CD4-positive, alpha-beta T cell treated with Interleukin-15 for 4 hours (primary cell): ENCODE measurements at places on chromosomes 13 and 19.

DNA sequence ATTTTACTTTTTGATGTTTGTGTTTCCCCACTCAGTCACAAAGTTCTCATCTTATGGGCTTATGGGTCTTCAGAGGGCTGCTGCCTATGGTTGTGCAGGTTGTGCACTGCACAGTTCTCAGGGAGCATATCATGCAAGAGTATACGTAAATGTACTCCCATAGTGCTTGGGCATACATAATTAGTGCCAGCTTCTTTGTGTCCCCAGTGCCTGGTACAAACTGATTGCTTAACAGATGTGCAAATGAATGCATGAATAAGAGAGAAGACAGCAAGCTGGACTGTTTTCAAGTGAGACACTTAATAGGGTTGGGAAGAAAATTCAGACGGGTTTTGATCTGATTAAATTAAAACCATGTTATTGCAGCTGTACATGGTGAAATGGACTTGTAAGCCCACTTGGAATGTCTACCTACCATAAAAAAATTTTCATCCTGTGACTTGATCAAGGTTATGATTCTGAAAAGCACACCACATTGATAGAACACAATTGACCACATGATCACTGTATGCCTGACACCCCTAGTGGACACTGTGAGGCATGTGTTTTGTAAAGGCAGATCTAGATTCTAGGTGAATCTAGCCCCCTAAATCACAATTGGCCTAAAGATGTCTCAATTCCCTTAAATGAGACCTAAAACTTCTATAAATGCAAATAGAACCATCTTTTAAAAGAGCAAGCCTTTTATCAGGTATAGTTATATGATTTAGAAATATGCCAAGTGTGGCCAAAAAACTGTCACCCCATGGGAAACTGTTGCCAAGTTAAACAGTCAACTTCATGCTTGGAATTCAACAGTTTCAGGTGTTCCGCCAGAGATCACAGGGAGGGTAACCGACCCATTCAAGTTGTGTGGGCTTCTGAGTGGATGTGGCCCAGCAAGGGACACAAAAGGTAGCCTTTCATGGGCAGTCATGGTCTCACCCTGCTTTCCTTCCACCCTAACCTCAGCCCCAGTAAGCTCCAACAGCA is 27.9 kb downstream of the FAM124A start:
- DNase-seq, result no peak

DNA sequence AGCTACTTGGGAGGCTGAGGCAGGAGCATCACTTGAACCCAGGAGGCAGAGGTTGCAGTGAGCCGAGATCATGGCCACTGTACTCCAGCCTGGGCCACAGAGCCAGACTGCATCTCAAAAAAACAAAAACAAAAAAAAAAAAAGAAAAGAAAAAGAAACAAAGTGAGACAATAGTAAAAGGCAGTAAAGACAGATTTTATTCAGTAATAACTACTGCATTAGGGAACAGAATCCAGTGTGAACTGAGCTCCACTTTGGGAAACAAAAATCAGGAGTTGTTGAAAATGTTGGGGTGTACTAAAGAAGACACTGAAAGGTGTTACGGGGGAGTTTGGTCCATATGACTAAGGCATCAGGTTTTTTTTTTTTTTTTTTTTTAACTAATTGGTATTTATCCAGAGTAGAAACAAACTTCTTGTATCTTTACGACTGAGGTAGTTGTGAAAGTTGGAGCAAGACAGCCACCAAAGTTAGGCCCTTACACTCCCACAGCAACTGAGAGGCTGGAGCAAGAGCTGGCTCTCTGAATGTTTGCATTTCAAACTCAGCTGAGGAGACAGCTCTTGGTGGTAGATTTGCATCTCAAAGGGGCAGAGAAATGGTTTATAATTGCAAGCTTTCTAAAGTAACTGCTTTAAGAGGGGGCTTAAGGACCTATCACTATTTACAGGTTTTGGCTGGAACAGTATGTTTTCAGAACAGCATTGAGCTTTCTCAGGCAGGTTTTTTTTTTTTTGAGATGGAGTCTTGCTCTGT is 24.2 kb downstream of the ZNF607 start:
- DNase-seq, result no peak

GRCh38 chr19:2361246-2362045 is 1.4 kb downstream of the TMPRSS9 start:
- no peak for DNase-seq

- no peak for DNase-seq
These were observed 112.1 kb downstream of the LACC1 start for GRCh38 chr13:43991773-43992201.

GRCh38 chr13:69458013-69458412 is 649.6 kb upstream of the ATXN8OS start:
- DNase-seq, result no peak

DNA sequence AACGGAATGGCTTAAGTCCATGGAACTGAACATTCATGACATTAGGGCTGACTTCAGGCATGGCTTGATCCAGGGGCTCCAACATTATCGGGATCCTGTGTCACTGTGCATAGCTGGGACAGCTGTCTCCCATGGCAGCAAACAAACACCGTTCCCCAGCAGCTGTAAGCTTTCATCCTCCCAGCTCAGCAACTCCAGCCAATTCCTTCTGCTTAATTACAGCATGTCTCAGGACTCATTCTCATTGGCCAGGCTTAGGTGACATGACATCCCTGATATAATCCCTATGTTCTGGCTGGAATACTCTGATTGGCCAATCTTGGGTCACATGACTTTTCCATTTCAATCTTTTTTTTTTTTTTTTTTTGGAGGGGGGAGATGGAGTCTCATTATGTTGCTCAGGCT is 10.9 kb upstream of the TLE5 start:
- DNase-seq, result no peak

DNA sequence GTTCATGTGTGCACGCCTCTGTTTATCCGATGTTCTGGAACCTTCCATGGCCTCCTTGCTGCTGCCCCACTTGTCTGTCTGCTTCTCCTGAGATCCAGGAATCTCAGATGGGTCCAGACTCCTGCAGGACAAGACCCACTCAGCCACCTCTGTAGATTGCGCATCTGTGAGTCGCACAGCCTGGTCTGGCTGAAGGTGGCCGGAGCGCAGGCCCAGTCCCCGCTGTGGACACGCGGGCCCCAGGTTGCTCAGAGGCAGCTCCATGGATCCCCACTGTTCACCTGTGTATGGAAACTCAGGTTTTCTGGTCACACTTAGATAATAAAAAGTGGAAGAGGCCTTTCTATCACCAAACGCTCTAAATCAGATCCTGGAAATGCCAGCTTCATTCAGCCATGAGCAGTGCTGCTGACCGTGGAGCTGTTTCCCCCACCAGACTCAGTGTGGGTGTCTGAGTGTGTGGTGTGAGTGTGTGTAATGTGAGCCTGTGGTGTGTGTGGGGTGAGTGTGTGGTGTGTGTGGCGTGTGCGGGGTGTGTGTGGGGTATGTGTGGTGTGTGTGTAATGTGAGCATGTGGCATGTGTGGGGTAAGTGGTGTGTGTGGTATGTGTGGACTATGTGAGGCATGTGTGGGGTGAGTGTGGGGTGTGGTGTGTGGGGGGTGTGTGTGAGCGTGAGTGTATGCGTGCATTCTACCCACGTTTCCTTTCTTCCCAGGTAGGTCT is 59.5 kb downstream of the MCF2L start:
- no peak for DNase-seq

GRCh38 chr13:97191142-97191541 is 31.0 kb upstream of the MBNL2 start:
- no peak for DNase-seq

DNA sequence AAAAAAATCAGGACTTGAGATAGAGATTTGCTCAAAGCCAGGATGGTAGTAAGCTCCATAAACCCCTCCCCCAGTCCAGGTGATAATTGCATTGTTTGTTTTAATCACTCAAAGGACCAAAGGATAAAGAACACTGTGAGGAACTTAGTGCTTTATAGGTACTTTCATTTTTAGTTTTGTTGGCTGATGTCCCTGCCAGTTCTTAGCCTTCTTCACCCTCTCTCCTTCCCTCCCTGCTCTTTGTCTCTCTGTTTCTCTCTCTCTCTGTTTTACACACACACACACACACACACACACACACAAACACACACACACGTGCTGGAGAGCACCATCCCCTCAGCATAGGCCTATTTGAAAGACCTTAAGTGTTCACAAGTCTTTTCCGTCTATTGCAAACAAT is 5.2 kb downstream of the FRY start:
- no peak for DNase-seq

- no peak for DNase-seq
These were observed 635 bp upstream of the PCCA start for GRCh38 chr13:100088273-100088643.

DNA sequence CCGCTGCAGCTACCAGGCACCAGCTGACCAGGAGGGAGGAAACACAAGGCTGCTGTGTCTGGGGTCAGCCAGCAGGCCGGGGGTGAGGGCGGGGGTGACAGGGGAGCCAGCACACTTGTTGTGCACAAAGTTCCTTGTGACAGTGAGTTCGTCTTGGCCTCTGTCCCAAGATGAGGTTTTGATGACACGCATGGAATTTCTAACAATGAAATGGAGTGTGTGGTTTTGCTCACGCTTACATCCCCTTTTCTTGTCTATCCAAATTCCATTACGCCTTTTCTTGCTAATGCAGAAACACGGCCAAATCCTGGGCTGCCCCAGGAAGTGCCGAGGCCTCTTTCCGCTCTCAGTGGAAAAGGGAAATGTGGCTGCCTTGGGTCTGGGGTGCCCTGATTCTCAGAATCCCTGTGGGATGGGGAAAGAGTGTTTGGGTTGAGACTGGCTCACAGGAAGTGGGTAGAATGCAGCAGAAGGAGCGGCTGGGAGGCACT is 73.8 kb downstream of the GADD45B start:
- DNase-seq, result no peak

DNA sequence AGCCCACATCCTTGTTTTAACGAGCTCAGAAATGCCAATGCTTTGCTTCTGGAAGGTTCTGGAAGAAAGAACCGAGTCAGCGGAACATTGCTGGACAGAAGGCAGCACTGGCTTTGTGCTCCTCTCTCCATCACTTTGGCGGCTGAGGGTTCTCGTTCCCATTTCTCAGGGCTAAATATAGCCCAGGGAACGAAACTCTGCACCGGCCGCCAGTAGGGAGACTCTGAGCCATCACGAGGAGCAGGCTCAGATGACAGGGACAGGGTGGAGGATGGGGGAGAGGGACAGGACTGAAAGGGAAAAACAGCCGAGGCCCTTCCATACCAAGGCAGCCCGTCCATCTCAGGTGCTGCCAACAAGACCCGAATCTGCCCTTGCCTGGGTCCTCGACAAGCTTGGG is 166.4 kb downstream of the CACNA1A start:
- no peak for DNase-seq

- DNase-seq, result peak; percentile 28
These were observed 365 bp downstream of the PPP6R1 start for GRCh38 chr19:55258476-55258827.

GRCh38 chr19:16915135-16915534 is 26.3 kb downstream of the F2RL3 start:
- no peak for DNase-seq

DNA sequence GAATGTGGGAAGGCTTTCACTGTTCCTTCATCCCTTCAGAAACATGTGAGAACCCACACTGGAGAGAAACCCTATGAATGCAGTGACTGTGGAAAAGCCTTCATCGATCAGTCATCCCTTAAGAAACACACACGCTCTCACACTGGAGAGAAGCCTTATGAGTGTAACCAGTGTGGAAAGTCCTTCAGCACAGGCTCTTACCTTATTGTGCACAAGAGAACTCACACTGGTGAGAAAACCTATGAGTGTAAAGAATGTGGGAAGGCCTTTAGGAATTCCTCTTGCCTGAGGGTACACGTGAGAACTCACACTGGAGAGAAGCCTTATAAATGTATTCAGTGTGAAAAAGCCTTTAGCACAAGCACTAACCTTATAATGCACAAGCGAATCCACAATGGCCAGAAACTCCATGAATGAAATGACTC is 18.6 kb downstream of the ZNF177 start:
- no peak for DNase-seq

DNA sequence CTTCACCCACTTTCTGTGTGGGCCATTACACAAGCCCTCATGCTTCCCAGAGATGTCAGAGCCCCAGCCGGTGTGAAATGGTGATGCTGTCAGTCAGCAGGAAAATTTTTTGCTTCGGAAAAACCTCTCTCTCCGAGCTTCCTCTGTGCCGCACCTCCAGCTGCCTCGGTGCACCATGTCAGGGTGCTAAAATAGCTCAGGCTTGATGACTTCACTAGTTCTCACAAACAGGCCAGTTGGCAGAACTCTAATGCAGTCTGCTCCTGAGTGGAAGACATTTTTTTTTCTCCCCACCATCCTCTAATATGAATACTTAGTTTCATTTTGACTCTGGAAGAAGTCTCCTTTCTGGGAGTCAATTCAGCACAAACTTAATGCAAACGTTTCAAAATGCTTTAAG is 71.3 kb downstream of the KLF12 start:
- DNase-seq, result peak; percentile 23

DNA sequence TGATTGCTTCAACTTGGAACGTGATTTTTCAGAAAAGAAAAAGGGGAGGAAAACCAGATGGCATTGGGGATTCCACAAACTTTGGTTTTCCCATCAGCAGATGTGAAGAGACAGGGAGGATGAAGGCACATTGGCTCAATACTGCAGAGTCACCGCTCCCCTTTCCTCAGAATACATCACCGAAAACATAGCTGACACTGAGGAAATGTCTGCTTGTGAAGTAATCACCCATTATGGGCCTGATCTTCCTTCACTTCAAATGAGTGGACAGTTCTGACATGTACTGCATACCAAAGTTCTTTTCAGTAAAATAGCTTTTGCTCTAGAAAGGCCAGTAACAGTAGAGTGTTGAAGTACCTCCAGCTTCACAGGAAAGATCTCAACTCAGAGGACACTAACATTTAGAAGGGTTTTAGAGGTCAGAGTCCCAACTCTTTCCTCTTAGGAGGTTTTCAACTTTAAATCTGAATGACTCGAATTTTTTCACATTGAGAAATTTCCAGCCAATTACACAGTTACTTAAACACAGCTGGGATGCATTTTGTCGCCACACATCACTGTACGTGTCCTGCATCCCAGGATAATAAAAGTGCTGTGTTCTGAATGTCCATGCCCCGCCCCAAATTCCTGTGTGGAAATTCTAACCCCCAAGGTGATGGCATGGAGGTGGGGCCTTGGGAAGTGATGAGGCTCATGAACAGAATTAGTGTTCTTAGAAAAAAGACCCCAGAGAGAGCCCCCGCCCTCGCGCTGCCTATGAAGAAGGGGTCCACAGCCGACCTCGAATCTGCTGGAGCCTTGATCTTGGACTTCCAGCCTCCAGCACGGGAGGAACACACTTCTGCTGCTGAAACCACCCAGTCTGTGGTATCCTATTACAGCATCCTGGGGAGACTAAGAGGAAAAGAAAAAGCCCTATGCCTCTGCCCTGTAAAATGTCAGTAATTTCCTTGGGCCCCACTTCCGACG is 77.7 kb downstream of the COL4A1 start:
- DNase-seq, result no peak

DNA sequence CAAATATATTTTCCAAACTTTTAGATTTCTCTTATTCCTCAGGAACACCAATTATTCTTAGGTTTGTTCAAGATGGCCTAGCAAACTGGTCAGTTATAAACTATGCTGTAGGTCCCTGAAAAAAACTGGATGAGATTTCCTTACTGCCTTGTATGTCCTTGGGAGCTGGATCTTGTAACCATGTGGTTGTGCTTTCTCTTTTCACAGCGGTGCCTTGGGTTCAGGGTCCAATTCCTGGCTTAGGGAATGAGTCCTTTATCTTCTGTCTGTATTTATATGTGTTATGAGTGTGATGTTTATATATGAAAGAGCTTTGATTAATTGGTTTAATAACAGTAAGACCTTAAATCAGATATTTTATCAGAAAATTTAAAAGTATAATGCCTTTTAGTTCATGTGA is 23.5 kb upstream of the GRTP1 start:
- no peak for DNase-seq

GRCh38 chr19:46179076-46179759 is 31.2 kb downstream of the IGFL2 start:
- no peak for DNase-seq

GRCh38 chr13:66992183-66992582 is 238.0 kb downstream of the PCDH9 start:
- DNase-seq, result no peak
